CD4-positive, alpha-beta T cell treated with Interleukin-15 for 1 hour (primary cell): ENCODE measurements at places on chromosomes 7 and 10.

DNA sequence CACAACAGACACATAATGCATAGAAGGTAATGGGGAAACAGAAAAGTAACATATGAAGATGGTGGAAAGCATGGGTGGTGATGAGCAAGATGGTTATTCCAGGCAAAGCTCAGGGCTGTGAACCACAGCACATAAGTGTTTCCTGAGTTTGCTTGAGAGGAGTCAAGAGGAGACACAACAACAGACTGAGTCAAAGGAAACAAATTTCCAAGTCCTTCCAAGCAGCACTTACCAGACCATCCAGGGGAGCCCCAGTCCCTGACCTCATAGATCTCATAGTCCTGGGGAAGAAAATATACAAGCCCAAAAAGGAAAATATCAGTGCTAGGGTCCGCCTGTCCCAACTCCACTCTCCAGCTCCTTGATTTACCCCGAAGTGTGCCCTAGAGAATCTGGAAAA lies 216.6 kb upstream of the FZD1 start:
- DNase-seq: no peak

- no peak for DNase-seq
Measured at GRCh38 chr7:90290244-90291113, 30.6 kb downstream of the FAM237B start.

GRCh38 chr10:62529396-62529795 lies 155.2 kb downstream of the ZNF365 start:
- DNase-seq: no peak

- no peak for DNase-seq
Measured at GRCh38 chr7:8773518-8773917, 340.1 kb downstream of the NXPH1 start.

DNA sequence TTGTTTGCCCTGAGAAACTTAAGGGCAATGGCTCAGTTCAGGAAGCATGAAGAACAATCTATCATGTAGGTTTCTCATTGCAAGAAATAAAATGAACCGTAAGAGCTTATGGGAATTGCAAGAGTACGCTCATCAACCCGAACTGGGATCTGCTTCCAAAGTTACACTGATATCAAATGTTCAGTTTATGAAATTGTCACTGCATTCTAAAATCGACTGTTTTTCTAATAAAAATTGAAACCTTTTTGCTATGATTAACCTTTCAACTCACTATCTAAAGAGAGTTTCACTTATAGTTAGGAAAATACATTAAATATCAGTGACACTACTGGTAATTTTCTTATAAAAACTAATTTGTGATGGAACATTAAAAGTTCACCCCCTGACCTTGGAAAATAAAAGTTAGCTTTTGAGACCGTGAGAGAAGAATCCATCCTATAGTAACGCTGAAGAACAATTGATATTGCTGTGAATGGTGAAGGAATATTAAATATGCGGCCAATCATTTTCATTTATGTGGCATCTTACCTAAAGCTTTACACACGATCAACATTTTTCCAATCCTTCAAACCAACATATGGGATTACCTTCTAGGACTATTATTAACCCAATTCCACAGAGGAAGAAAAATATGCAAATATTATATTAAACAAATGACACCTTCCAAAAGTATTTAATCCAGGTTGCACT lies 2.2 kb downstream of the MEOX2 start:
- DNase-seq: no peak

DNA sequence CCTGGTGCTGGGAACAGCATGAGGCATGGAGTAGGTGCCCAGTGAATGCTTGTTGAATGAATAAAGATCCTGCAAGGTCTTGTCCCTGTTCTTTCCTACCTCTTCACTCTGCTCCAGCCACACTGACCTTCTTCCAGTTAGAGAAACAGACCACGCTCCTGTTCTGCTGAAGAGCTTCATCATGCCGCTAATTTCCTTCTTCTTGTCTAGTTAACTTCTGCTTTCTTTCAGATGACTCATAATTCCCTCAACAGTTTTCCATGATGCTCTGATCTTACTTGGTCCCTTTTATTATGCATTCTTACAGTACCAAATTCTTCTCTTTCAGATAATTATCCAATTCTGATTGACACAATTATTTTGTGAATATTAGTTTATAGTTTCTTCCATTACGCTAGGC lies 59.5 kb upstream of the C1QL3 start:
- no peak for DNase-seq

- DNase-seq: peak; percentile 90
Measured at GRCh38 chr10:43322769-43323168, 48.7 kb upstream of the FXYD4 start.
